NCI-H2029 (cell line): ENCODE measurements at places on chromosomes 11 and 22.
A peak's percentile ranks its signal among the peaks of the same experiment; 100 is the strongest.

GRCh38 chr11:11157185-11157584 is 195.9 kb downstream of the CSNK2A3 start:
- no peak for DNase-seq

- no peak for DNase-seq
Observed at GRCh38 chr11:61866231-61866957, 25.0 kb downstream of the FADS3 start.

DNA sequence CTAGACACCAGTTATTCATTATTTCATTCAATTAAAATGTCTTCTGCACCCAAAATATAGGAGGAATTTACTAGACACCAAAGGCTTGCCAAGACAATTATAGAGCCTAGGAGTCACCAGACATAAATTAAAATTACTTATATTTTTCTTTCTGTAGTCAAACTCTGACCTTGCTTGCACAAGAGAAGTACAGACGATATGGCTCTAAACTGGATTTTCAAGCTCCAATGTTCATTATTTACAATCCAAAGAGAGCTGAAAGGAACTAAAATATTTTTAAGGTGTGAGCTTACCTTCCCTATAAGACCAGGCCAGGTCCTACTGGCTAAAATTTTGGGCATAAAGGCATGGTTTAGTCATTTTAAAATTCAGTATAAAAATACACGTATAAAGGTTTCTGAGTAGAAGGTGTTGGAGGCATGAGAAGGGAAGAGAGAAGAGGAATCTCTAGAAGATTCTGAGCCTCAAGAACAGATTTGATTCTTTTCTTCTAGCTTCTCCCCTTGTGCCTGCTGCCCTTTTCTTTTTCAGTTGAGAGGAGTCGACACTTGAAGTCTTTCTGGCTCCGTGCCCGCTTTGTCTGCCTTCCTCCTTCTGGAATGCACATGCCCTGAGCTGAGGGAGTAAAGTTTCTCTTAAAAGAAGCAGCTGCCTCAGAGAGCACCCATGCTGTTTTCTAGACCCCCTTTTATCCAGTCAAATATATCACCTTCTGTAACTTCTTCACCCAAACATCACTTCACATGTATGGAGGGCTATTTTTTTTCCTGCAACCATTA is 13.5 kb downstream of the C11orf97 start:
- DNase-seq = no peak

DNA sequence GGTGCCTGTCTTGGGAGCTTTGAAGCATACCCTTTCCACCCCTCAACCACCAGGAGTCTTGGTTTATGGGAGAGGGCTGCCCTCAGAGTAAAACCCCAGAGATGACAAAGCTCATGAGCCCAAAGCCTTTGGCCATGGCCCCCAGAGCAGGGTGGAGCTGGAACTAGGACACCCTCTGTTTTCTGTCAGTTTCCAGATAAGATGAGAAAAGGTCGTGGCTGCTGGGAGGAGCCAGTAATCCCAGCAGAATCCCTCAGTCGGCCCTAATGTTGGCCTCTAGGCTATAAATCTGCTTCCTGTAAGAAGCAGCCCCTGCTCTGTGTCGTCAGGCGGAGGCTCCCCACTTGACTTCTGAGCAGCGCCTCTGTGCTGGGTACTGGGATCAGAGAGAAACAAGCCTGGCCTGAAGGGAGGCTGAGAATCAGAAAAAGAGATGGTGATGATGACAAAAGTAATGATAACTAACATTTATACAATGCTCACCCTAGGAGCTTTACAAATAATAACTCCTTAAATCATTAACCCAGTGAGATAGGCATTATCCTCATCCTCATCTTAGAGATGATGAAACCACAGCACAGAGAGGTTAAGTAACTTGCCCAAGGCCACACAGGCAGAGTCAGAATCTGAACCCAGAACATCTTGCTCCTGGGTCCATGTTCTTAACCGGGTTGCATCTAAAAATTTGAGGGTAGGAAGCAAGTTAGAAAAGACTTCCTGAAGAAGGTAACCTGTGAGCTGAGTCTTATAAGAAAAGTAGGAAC is 471.4 kb downstream of the SOX6 start:
- DNase-seq = no peak

- no peak for DNase-seq
Observed at GRCh38 chr22:49617264-49617663, 210.4 kb downstream of the BRD1 start.

GRCh38 chr22:43884600-43885318 is 7.1 kb downstream of the PNPLA5 start:
- peak; percentile 37 for DNase-seq

GRCh38 chr11:57464539-57465181 is 4.3 kb downstream of the RTN4RL2 start:
- no peak for DNase-seq

DNA sequence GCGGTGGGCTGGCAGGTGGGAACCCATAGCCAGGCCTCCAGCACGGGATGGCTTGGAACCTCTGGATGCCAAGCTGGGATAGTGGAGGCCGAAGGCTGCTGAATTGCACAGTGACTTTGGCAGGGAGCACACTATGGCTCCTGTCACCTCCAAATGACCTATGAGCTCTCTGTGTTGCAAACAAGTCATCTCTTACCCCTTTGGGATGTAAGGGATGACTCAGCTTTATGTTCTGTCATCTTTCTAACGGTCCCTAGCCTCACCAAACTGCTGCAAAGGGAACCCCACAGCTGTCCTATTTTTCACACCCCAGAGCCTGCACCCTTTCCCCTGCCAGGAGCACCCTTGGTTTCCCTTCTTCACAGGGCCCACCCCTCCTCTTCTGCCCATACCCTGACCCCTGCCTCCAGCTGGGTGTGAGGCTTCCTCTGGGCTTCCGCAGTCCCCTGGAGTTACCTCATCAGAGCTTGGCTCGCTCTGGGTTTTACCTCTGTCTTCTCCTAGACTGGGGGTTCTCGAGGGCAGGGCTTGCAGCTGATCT is 2.7 kb upstream of the SCUBE1 start:
- DNase-seq = no peak

DNA sequence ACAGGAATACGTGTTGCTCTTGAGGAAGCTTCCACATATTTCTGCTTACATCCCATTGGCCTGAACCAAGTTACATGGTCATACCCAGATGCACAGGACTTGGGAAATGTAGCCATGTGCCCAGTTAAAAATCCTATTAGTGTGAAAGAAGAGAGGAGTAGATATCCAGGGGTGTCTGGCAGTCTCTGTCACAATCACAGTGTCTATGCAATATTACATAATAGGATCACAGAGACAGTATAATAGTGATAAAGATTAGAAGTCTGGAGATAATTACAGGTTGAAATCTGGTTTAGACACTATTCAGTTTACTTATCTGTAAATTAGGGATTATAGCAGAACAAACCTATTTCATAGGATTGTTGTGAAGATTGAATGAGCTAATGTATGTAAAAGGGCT is 62.6 kb upstream of the SLC6A5 start:
- no peak for DNase-seq

GRCh38 chr11:109435121-109435742 is 13.2 kb downstream of the C11orf87 start:
- DNase-seq = no peak

DNA sequence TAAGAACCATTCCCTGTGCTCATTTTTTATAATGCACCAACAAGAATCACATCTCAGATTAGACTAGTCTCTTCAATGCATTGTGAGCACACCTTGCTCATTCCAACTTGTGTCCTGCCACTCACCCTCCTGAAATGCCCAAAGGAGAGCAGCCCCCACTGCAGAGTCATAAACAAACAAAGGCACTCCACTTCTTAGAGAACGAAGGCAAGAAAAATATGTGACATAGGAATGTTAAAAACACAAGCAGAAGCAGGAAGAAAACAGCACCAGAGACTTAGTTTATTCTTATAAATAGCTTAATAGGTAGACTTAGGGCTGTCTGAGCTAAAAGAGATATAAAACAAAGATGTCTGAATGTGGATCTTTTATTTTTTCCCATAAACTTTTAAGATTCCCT is 57.2 kb downstream of the GUCY1A2 start:
- no peak for DNase-seq

- no peak for DNase-seq
Observed at GRCh38 chr11:43868852-43869567, 11.6 kb upstream of the ALKBH3 start.

- DNase-seq = no peak
Observed at GRCh38 chr11:47867823-47868222, 19.7 kb upstream of the NUP160 start.

DNA sequence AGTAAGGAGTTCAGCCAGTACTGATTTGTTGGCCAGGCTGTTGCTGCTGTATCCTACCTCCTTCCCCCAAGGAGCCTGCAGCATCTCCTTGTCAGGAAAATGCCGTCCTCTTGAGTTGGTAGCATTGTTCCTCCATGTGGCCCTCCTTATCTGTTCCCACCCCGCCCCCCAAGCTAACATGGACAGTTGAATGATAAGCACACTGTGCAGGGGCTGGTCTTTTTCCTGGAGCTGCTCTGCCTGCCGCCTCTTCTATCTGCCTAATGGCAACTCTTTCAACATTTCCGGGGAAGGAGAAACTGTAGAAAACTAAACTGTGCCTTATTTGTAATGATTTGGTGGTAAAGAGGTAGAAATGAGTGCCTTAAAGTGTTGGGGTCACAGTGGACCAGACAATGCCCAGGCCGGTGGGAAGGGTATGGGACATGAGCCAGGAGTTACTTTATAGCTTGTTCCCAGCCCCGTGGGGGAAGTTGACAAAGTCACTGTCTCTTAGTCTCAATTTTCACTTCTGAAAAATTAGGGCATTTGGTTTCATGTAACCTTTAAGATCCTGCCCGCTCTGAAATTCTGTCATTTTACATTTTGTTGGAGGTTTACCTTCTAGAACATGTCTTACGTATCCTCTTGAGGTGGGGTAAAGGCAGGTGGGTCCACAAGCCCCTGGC is 4.5 kb downstream of the FAM118A start:
- DNase-seq = no peak

DNA sequence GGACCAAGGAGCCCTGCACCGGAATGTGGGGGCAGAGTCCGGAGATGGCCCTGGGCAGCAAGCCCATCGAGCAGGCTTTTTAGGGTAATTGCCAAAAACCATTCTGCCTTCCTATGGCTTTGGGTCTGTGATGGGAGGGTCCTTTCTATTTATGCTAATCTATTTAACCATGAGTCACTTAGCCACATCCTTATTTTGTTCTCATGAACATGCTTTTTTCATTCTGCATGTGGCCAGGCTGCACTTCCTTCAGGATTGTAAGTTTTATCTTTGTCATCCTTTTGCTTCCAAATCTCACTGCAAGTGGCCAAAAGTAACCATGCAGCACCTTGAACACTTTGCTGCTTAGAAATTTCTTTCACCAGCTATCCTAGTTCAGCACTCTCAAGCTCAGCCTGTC is 88.3 kb downstream of the EFCAB6 start:
- DNase-seq = no peak

DNA sequence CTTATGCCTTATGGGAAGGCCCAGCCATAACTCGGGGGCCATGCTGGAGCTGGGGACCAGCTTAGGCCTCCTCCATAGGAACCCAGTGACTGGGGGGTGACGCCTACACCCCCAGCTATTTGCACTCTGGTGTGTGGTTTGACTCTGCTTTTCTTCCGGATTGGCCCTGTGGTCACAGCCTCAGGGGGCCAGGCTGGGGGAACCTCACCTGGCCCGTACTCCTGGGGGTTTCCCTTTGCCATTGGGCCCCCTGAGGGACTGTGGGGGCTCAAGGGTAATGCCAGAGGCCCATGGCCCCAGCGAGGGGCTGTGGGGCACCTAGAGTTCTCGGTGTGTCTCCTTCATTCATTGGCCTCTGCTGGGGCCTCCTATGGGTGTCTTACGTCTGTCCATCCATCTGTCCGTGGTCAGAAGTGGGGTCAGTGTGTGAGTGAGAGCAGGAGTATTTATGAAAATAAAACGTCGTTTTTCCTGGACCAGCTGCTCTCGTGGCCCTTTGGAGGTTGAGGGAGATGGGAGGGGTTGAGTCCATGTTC is 6.3 kb upstream of the SH3BP1 start:
- no peak for DNase-seq

DNA sequence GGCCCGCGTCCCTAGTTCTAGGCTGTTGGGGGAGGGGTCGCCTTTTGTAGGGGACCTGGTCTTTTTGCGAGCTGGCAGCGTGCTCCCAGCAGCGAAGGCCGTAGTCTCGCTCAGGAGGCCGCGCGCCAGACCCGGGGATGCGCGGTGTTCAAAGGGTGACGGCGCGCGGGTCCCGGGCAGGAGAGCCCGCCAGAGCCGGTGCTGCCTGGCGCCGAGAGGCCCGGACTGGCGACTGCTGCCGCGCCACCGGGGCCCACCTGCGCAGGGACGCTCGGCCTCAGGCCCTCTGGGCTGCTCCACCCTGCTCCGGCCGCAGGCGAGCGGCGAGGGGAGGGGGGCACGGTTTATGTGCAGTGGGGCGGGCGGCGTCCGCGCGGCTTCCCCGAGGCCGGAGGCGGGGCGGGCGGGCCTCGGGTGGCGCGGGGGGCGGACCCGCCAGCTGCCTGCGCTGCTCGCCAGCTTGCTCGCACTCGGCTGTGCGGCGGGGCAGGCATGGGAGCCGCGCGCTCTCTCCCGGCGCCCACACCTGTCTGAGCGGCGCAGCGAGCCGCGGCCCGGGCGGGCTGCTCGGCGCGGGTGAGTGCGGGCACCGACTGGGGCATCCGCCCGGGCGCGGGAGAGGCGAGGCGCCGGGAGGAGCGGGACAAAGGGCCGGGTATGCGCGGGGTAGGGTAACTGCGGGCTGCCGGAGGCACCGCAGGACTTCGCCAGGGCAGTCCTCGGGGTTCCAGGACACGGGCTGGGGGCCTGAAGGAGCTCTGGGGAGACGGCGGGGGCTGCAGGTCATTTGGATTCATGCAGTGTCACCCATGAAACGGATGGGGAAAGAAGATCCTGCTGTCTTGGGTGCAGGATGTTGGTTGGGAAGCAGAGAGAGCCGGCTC is at the start of gene PRSS23:
Gene PRSS23 (plus strand): TSS at position 467 of the 884 bp plus-strand sequence. CDS start 7,102 bp downstream, outside the sequence.
- DNase-seq = peak; percentile 66

GRCh38 chr22:22158965-22159364 is 85.6 kb upstream of the VPREB1 start:
- DNase-seq = no peak

DNA sequence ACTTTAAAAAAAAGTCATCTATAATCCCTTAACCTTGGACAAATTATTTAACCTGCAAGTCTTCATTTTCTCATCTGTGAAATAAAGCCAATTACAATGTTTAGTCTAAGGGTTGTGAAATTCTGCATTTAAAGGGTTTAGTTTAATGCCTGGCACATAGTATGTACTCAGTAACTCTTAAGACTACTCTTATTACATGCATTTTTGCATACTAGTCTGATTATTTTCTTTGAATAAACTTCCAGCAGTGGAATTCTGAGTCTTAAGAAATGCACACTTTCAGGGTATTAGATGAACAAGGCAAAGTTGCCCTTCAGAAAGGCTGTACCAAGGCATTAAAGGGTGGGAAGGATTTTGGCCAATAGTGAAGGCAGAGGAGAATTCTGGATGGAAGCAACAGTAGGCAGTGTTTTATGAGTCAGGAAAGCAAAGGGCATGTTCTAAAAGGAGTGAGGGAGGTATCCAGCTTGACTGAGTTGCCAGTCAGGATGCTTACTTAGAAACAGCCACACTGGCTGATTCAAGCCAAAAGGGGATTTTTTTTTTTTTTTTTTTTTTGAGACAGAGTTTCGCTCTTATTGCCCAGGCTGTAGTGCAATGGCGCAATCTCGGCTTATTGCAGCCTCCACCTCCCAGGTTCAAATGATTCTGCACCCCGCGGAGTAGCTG is 50.5 kb downstream of the SWAP70 start:
- DNase-seq = no peak

- no peak for DNase-seq
Observed at GRCh38 chr22:21990445-21991303, 8.1 kb upstream of the TOP3B start.
